Activated T-helper 9 cell treated with anti-CD3 and anti-CD28 coated beads, Interleukin-2, amount 50 U/mL, for 16 hours (primary cell): ENCODE measurements at places on chromosomes 13 and 19.

GRCh38 chr19:40464059-40465024, 1.2 kb downstream of the BLVRB start:
- DNase-seq = peak; percentile 53

DNA sequence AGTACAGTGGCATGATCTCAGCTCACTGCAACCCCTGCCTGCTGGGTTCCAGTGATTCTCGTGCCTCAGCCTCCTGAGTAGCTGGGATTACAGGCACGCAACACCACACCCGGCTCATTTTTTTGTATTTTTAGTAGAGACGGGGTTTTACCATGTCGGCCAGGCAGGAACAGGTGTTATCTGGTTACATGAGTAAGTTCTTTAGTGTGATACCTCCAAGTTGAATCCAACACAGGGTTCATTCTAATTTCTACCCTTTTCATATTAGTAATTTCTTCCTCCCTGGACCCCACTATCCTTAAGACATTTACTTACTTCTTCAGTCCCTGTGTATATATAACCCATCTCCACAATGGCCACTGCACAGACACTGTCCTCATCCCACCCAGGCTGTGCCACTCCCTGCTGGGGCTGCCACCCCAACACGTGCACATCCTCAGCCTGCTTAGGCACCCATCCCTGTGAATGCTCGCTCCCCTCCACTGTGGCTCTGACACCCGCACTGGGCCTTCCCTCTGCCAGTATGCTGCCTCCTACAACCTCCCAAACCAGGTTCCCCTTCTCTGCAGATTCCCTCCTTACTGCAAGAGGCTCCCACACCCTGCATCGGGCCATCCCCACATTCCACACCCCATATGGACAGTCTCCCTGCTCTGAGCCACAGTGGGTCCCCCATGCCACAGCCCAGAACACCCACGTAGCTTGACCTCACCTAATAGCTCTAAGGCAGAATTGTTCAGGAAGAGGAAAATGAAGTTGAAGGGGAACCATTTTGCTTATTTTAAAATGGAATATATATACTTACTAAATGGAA, 147.1 kb downstream of the TBC1D4 start:
- no peak for DNase-seq

DNA sequence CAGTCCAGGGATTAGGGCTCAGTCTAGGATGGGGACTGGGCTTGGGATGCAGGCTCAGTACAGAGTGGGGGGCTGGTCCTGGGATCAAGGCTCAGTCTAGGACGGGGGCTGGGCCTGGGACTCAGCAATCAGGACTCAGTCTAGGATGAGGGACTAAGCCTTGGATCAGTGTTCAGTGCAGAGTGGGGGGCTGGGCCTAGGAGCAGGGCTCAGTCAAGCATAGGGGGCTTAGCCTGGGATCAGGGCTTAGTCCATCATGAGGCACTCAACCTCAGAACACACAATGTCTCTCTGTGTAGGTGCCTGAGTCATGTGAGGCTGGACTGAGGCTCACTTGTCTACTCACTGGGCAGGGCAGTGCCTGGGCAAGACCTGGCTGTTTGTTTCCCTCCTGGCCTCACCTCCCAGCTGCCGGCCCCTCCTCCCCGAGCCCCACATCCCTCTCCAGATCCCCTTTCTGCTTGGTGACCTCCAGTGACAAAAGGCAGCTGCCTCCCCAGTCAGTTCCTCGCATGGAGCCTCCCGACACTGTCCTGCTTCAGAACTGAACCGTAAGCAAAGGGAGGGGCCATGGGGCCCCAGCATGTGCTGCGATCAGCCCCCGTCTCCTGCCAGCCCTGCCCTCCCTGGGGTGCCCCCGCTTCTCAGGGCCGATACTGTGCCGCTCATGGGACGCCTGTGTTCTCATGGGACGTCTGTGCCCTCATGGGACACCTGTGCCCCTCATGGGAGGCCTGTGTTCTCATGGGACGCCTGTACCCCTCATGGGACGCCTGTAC, 6.5 kb upstream of the S1PR4 start:
- no peak for DNase-seq

GRCh38 chr13:80334597-80335260, 6.2 kb downstream of the SPRY2 start:
- no peak for DNase-seq

DNA sequence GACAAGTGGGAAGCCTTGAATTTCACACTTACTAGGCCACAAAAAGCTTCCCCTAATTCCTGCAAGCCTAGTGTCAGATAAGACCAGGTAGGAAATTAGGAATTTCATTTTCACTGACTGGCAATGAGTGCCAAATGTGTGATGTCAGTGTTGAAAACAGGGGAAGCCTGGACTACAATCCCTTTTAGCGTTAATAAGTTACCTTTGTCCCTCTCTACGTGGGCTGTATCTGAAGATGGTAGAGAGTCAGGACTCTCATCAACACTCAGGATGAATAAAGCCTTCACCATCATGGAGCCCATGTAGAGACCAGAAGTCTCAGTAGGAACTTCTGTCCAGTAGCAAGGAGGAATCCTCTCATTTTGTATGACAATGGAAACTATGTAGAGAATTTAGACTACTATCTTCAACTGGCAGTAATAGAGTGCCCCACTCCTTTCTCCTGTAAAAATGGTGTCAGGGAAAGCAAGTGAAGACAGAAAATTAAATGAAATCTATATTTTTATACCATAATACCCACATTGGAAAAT, 324.1 kb upstream of the KLHL1 start:
- DNase-seq = no peak
